ENCODE measurements at places on chromosomes 5 and 9.

- no peak for DNase-seq
Observed at GRCh38 chr9:79185866-79186265, 385.9 kb upstream of the TLE4 start.

- no peak for DNase-seq
Observed at GRCh38 chr9:104240890-104241289, 146.8 kb downstream of the SMC2 start.

DNA sequence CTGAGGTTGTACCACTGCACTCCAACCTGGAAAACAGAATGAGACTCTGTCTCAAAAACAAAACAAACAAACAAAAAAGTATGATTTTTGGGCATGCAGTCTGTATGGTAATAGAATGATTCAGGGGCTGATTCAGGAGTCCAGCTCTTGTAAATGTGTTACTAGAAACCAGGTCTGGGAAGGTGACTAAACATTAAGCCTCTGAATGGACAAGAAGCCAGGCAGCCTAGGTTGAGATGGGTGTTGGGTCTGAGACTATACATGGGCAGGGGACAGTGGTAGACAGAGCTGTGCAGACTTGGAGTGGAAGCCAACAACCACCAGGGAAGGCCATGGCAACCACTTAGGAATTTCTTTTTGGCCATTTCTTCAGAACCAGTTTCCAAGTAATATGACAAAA lies 64.9 kb upstream of the TLE1 start:
- DNase-seq, result no peak

DNA sequence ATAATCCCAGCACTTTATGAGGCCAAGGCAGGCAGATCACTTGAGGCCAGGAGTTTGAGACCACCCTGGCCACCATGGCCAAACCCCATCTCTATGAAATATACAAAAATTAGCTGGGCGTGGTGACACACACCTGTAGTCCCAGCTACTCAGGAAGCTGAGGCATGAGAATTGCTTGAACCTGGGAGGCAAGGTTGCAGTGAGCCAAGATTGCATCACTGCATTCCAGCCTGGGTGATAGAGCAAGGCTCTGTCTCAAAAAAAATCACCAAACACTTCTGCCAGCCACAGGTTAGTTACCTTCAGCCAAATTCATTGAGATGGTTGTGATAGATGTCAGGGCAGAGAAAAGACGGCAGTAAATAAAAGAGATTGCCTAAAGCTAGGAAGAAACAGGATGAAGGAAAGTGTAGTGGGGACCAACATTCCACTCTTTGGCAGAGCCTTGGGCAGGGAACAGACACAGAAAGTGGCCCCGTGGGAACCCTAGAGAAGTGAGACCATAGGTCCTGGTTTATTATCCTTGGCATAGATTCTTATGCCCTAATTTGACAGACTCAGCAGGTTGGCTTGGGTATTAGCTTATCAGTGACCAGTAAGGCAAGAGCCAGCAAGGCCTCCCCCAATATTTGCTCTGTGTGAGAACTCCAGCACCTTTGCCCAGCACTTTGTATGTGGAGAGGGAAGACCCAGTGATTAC lies 5.5 kb upstream of the CEP120 start:
- DNase-seq, result no peak

DNA sequence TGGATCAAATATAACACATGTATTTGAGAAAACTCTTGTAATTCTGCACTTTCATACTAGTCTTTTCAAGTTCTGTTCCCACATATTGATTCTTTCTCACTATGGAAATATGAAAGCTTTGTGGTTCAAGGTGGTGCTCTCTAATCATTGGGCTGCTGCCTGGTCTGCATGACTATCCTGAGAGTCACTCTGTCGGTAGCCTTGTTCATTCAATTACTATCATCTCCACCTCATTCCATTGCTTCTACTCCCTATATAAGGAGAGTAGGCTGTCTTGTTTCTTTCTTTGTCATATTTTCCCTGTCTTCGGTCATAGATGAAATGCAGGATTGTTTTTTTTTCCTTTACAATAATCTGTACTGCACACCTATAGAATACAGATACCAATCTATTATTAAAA lies 341.4 kb upstream of the ACTBL2 start:
- DNase-seq, result no peak

DNA sequence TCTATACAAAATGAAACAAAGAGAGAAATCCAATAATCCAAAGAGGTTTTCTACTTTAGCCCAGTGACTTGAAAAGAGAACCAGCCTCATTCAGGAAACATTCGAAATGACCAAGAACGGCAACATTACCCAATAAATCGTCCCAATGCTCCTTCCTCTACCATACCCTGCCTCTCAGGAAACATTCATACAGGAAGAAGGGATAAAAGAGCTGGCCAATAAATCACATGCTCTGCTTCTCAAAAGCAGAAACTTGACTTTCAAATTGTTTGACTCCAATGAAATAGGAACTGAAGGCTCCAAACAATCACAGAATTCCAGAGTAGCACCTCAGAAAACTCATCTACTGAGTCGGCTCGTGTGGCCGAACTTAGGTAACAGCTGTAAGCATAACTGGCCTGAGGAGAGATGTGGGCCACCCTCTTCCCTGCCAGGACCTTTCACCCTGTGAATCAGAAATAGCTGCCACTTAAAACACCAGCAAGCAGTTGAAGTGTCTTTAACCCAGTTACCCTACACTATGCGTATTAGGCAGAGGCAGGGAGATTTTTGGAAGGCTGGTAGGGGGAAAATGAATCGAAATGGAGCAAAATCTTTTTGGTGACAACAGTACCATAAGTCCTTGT lies 14.6 kb downstream of the ARL15 start:
- DNase-seq, result no peak

DNA sequence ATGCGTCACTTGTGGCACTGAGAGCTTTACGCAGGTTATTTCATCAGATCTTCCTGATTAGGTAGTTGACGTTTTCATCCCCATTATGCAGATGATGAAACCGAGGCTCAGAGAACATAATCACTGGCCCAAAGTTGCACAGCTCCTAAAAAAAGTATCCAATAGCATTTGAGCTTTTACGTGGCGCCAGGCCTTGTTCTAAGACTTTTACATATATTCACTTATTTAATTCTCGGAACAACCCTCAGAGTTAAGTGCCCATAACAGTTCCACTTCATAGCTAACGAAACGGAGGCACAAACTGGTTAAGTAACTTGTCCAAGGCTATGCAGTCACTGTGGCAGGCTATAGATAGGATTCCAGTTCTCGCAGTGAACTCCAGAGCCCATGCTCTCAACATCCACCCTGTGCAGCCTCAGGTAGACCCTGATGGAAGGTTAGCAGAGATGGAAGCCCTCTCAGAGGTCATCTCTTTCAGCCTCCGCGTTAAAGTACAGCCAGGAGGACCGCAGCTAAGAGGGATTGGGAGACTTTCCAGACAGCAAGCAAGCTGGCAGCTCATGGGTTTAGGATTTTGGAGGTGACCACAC lies 39.3 kb downstream of the AMBP start:
- no peak for DNase-seq
